Fibroblast of the aortic adventitia (primary cell): ENCODE measurements at places on chromosomes 6 and 20. TPM values are rescaled to one million over a fixed set of nuclear protein-coding genes. Genes with fewer than 3 reads are reported as not detected.
A peak's percentile ranks its signal among the peaks of the same experiment; 100 is the strongest.

GJA10 gene
- total RNA-seq, result not detected in 2 replicates

ADGRB3 gene
- 0.33 and 1.4 TPM in 2 replicates for total RNA-seq

SLC22A2 gene
- total RNA-seq, result not detected in 2 replicates

CITED2 gene
- 44.6 and 126 TPM in 2 replicates for total RNA-seq

PKIB gene
- 0.57 and 3.1 TPM in 2 replicates for total RNA-seq

FERMT1 gene
- total RNA-seq, result 2.9 and 8.8 TPM in 2 replicates

- no peak for DNase-seq
These were observed 51.6 kb downstream of the MBOAT1 start for GRCh38 chr6:20160541-20161283.

- peak; percentile 61 for DNase-seq
These were observed 195.8 kb upstream of the ZNF184 start for GRCh38 chr6:27668442-27669294.

DNA sequence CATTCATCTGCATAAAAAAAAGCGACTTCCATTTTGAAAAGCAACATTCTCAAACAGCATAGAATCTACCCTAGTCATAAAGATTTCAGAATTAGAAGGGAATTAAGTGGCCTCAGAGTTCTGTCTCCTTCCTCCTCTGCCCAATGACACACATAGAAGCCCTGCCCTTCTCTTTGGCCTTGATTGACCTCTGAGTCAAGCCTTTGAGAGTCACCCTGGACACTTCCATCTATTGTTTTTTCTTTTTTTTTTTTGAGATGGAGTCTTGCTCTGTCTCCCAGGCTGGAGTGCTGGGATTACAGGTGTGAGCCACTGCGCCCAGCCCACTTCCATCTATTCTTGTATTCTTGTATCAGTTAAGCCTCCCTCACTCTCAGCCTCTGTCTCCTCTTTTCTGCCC, 44.8 kb upstream of the CTNNBL1 start:
- DNase-seq, result peak; percentile 12

GRCh38 chr20:57667388-57667787, 42.4 kb downstream of the PMEPA1 start:
- no peak for DNase-seq

- peak; percentile 7 for DNase-seq
These were observed 180.4 kb downstream of the BTBD9 start for GRCh38 chr6:38459291-38459690.

- peak; percentile 33 for DNase-seq
These were observed 6.0 kb downstream of the MMP24OS start for GRCh38 chr20:35271904-35272303.

DNA sequence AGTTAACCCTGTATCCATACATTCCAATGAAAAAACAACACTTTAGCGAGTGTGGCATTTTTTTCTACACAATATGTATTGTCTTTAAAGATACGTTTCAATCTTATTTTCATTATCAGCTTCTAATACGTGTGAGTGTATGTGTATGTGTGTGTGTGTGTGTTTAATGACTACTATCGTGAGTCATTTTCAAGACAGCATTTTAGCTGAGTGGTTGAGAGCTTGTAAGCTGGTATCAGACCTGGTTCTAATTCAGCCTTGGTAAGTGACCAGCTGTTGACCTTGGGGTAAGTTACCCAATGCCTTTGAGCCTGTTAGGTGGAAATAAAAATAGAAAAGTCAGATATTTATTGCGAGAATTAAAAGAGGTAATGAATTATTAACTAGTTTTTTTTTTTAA, 320.0 kb upstream of the NT5E start:
- no peak for DNase-seq

GRCh38 chr6:32184084-32184640, at the start of gene AGER:
TSS of gene AGER (minus strand) at chr6:32184253. CDS start at chr6:32184222, 31 bp downstream.
- no peak for DNase-seq

- DNase-seq, result peak; percentile 100
These were observed 236.8 kb downstream of the PACRG start for GRCh38 chr6:162964488-162965140.

DNA sequence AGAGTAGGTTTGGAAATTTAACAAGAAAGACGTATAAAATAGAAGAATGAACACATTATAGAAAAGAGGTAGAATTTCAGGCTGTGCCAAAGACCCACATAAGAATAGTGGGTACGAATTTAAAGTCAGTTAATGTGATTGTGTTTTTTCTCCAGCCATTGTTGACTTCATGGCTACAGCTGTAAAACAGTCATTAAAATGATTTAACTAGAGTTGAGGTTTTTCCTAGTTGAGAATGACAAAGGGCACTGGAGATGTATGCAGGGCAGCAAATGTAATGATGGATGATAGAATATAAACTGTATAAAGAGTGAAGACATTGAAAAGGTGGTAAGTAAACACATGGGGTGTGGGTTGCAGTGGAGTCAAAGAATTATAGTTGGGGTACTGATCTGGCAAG, 72.7 kb downstream of the LIN28B start:
- no peak for DNase-seq

DNA sequence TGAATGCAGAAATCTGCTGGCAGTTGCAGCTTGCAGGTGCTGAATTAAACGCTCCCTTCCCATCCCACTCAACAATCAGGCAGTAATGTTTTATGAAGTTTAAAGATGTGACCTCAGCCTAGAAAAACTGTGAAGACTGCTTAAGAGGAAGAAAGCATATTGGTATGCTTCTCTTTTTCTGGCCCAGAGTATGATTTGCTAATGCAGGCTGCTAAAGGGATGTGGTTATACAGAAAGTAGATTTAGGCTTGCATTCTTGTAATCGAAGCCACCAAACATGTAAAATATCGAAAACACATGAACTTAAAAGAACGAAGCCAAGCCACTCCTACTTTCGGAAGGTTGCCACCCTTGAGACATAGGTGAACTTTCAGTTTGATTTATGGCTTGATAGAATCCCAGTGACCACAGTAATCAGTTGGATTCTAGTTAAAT, 40.7 kb downstream of the MAP3K5 start:
- DNase-seq, result peak; percentile 54

DNA sequence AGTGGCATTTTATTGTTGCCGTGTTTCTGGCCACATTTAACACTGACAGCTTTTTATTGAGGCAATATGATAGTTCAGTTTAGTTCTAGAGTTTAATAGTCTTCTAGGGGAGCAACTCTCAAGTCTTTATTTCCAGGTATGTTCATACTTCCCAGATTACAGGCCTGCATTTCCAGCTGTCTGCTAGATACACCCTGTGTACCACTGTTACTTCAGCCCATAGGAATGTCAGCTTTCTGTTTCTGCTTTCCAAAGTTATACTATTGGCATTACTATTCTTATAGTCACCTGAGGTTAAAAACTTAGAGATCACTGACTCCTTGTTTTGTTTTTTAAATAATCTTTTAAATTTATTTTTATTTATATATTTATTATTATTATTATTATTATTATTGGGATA, 7.6 kb downstream of the ZNF451 start:
- DNase-seq, result peak; percentile 21

- peak; percentile 55 for DNase-seq
These were observed 111.2 kb upstream of the BEND6 start for GRCh38 chr6:56843476-56844349.

DNA sequence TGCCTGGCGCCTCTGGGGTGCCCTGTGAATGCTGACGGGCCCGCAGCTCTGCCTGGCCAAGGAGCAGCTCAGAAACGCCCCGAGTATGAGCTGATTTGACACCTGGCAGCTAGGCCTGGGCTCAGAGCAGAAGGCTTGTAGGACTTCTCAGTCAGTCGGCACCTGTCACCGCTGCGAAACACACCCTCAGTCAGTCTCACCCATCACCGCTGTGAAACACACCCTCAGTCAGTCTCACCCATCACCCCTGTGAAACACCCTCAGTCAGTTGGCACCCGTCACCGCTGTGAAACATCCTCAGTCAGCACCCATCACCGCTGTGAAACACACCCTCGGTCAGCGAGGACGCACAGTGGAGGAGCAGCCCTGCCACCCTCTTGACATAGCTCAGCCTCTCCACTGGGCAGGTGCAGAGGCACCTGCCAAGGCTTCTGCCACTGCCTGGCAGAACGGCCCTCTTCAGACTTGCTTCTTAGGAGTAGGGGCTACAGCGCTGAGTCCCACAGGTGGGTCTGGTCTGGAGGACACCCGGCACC, 109.0 kb downstream of the PSMB1 start:
- DNase-seq, result no peak

- no peak for DNase-seq
These were observed 98.2 kb downstream of the SLC35B3 start for GRCh38 chr6:8337147-8337546.

DNA sequence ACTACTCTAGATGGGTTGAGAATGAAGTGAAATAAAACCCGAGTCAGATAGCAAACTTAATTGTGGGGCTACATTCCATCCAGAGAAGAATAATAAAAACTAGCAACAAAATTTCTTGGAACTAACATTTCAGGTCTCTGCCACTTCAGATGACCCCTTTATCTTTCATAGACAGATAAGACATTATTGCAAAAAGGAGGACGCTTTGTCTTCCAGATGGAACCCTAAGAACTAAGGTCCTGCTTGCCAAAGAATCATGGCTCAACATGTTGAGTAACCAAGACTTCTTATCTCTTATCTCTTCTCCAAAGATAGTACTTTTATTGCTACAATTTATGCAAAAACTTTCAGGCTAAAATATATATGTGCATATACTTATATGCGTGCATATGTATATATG, 221.1 kb upstream of the PREP start:
- DNase-seq, result peak; percentile 54

DNA sequence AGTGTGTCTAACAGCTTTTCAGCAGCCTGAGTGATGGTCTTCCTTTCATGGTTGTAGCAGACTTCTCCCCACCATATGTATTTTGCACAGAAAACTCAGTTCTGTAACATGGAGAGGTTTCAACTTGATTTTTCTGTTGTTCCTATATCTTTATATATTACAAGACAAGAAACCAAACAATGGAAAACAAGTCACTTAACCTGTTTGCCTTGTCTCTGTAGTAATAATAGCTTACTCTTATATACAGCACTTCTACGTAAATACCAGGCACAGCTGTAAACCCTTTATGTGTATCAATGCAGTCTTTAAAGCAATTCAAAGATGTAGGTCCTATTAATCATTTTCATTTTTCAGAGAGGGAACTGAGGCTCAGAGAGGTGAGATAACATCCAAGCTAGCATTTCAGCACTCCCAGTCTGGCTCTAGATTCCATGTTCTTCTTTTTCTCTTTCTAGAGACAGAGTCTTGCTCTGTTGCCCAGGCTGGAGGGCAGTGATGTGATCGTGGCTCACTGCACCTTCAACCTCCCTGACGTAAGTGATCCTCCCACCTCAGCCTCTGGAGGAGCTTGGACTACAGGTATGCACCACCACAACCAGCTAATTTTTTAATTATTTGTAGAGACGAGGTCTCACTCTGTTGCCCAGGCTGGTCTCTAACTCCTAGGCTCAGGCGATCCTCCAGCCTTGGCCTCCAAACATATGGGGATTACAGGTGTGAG, 90.4 kb downstream of the DTNBP1 start:
- DNase-seq, result no peak

DNA sequence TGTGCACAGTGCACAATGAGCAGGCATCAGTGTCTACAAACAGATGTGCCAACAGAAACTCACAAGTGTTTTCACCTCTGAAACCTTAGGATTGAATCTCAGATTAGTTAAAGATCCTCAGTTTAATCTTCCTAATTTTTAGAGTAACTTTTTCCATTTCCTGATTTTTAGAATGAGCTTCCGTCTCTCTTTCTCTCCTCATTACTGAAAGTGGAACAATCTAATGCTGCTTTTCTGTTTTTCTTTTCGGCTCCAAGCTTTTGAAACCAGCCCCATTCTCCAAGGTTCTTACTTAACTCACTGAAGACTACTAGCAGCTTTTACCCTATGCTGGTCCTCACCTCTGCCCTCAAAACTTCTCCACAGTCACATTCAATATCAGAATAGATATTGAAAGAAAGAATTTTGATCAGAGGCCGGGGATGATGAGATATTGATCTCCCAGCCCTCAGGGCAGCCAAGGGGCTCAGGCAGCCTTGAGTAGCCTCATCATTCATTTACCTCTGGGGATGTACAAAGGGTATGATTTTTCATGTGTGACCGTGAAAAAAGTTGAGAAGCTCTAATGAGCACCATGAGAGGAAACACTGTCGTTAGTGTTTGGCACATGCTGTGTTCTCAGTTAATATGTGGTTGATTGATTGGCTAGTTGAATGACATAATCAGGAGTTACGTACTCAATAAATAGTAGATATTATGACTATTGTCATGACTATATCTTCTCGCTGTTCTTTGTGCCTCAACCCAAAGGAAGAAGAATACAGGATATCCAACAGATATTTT, 11.9 kb upstream of the STK38 start:
- no peak for DNase-seq
